ENCODE measurements at places on chromosomes 1 and 21.
A peak's percentile ranks its signal among the peaks of the same experiment; 100 is the strongest.

GRCh38 chr1:89065079-89065868 is at the start of gene GBP1:
GBP1 (minus strand) TSS chr1:89065208; CDS start chr1:89063234, 1,974 bp downstream.
- peak; percentile 69 for DNase-seq

DNA sequence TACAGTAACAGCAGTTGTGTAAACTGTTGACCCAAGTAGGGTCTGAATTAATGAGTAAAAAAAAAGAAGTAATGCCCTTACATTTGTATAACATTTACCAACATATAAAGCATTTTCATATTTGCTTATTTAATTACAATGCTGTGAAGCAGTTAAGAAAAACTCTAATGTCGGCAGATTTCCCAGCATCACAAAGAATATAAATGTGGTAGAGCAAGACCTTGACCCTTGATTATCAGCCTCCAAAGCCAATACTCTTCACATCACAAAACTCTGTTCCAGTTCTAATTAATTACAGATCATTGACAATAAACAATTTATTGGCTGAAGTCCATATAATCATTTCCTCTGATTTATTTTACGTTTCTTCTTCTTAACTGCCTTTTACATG is 130.2 kb downstream of the DUSP10 start:
- DNase-seq, result no peak

DNA sequence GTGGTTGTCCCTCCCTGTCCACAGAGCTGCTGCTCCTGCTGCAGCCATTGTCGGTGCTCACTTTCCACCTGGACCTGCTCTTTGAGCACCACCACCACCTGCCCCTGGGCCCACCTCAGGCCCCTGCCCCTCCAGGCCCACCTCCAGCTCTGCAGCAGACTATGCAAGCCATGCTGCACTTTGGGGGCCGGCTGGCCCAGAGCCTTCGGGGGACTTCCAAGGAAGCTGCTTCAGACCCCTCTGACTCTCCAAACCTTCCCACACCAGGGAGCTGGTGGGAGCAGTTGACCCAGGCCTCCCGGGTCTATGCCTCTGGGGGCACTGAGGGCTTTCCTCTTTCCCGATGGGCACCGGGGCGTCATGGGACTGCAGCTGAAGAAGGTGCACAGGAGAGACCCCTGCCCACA is 5.9 kb downstream of the RUSC1 start:
- no peak for DNase-seq

DNA sequence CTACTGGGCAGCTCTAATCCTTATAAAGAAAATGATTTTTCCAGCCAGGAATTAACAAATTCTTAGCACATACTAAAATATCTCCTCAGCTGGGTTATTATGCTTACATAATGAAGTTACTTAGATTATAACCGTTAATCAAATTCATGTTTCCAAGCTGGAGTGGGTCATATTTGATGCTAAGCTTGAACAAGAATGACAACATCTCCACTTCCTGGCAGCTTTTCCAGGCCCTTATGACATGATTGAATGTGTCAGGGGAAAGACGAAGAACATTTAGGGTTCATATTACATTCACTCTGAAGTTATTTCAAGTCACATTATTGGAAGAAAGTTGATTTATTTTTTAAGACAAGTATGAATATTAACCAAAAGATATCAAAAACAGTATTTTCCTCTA is 333.7 kb downstream of the PCP4 start:
- no peak for DNase-seq

- no peak for DNase-seq
Measured at GRCh38 chr1:25550683-25551310, 7.4 kb downstream of the LDLRAP1 start.

DNA sequence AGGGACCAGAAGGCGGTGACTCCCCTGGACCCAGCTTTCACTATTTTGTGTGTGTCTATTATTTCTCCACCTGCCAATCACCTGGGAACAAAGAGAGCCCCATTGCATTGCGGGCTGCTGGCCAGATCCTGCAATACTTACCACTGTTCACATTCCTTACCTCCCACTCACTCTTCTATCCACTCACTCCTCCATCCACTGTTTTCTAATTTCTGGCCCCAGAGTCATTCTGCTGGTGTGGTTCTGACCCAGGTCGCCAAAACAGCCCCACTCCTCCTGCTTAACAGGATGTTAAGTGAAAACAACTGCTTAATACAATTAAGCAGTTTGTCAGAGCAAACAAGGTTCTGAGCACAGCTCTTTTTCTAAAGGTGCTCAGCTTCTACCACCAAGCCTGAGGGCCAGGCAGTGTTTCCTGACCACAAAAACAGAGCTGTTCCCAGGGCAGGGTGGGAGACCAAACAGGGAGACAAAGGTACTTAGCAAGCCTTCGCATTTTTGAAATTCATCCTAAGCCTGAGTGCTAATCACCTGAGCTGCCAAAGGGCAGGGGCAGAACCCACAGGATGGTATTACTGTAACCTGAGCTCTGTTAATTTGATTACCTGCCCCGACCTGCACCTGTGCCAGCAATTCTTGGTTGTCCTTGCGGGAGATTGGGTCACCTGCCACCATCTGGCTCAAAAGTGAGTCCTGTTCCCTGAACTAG is 38.5 kb upstream of the EFCAB14 start:
- no peak for DNase-seq

DNA sequence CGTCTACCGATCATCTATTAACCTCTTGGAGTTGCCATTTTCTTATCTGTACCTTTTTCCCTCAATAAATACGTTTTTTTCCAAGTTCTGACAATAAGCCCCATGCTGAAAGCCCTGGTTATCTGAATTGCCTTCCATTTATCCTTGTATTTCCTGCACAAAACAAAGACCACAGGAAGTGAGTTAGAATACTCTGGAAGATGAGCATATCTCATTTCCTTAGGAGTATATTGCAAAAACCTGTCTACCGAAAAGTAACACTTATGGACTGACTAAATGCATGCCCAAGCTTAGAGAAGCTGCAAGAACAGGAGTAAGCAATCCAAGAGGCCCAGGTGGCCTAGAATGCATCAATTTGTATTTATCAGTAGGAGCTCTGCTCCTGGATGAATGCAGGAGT is 39.9 kb downstream of the DIRAS3 start:
- DNase-seq, result no peak

DNA sequence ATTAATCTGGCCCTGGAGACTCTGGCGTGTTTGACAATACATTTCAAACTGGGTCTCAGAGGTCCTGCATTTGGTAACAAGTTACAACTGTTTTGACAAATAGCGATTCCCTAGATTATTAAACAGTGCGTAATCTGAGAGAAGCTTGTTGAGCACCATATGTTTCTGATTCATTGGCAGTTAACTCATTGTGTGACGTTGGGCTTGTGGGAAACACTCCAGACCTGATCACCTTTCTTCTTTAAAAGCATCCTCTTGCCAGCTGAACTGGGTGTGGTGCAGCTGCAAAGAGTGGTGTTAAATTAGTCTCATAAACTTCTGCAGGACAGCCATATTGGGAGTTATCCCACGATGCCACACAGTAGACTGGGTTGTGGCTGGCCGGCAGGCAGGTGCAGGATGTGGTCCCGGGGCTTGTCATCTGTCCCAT is 82.7 kb downstream of the CDC7 start:
- peak; percentile 15 for DNase-seq

DNA sequence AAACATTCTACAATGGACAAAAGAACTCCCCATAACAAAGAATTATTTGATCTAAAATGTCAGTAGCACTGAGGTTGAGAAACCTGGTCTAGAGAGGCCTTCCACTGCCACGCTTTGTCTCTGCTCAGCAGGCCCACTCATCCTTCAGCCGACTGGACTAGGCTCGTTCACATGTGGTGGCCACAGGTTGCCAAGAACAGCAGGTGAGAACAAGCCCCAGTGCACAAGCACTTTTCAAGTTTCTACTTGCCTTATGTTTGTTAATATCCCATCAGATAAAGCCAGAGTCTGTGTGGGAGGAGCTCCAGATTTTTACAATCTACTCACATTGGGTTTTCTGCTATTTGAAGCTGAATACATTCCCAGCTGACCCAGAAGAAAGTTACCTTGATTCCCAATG is 9.1 kb upstream of the EFHD2 start:
- DNase-seq, result no peak

DNA sequence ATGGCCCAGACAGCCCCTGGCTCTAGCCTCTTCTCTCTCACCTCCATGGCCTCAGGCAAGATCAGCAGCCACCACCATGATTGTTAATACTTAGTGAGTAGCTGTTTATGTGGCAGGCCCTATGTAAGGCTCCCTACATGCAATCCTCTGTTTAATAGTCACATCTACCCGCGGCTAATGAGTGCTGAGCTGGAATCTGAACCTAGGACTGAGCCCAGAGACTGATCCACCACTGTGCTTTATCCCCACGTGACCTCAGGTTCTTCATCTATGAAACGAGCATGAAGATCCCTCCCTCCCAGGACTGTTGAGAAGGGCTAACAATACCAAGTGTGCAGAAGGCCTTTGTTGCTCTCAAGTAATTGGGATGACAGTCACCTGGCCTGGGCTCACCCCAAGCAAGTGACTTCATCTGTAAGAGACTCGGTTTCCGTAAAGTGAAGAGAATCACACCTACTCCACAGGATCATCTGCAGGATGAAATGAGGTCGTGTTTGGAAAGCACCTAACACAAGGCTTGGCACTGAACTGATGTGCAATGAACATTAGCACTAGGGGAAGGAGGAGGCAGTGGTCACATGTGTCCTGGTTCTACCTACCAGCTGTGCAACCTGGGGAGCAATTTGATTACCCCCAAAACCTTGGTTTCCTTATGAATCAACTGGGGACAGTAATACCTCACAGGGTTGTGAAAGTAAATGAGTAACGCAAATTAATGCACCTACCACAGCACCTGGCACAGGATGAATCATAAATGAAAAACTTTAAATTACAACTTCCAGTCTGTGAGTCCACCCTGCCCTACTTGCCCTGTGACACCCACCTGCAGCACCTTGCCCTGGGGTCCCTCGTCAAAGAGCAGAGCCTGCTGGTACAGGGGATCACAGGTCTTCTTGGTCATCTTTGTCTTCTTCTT is 37.2 kb downstream of the RIMS3 start:
- DNase-seq, result peak; percentile 84

DNA sequence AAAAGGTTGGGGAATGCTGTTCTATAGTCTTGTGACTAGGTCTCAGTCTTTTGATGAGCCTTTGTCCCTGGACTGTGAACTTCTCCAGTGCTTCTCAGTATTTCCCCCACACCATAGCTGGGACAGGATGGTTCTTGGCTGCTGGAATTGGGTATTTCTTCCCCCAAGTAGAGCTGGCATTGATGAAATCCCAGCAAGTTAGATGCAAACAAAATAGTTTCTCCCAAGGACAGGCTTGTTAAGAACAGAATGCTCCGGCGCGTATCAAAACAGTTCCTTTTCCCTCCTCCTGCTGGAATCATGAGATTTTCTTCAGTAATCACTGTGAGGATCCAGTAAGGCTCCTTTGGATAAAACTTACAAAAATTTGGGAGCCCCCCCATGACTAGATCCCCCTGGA is 162.6 kb downstream of the PIK3R3 start:
- DNase-seq, result no peak

DNA sequence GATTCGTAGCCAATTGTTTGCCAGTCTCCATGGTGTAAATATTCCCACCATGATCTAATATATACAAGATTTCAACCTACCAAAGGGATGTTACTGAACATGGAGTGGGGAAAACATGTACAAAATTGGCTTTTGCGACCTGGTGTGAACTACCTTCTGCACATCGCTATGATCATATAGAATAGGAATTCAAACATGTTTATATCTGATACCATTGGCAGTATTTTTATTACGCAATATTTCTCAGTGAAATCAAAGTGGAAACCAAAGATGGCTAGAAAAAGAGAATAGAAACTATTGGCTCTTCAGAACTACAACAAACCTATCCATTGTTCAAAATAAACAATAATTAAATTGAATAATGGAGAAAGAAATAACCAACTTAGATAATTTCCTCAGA is 285.1 kb downstream of the TPR start:
- no peak for DNase-seq

DNA sequence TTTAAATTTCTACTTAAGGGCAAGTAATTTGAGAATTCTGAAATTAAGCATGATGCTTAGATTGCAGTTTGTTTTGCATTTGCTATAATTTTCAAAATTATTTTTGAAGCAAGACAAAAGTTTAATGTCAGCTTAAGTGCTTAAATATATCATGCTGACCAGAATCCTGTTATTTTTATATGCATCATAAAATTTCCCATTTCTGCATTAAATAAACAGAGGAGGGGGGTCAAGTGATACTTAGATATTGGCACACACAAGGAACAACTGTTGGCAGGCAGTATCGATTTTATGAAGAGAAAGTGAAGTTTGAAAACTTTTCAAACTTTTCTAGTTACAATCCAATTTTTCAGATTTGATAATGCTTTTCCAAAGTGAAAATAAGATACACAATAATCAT is 61.0 kb downstream of the MIER1 start:
- DNase-seq, result no peak

GRCh38 chr1:164650531-164650930 is 91.5 kb downstream of the PBX1 start:
- no peak for DNase-seq

- DNase-seq, result no peak
Measured at GRCh38 chr1:27306892-27307761, 14.8 kb upstream of the TMEM222 start.

DNA sequence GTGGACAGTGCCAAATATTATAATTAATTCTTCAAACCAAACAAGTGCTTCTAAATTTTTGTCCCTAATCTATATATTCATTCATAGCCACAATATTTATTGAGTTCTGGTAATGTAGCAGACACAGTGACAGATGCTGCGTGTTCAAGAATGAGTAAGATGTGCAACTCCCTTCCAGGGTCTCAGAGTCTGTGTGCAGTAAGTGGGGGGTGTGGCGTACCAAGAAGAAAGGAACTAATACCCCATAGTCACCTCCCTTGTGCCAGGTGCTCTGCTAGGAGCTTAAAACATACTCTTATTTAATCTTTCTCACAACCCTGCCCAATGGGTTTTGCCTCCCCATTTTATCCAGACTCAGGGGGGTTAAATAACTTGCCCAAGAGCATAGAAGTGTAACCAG is 358.7 kb downstream of the BARHL2 start:
- no peak for DNase-seq

DNA sequence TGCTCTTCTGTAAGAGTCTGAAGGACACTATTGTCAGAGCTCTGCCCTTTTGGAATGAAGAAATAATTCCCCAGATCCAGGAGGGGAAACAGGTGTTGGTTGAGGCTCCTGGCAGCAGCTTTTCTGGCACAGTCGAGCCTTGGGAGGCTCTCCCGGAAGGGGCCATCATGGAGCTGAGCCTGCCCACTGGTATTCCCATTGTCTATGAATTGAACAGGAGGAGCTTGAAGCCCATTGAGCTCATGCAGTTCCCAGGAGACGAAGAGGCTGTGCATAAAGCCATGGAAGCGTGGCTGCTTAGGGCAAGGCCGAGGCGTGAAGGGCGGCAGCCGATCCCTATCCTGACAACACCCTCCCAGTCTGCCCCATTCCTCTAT is 26.6 kb downstream of the UBE4B start:
- no peak for DNase-seq

DNA sequence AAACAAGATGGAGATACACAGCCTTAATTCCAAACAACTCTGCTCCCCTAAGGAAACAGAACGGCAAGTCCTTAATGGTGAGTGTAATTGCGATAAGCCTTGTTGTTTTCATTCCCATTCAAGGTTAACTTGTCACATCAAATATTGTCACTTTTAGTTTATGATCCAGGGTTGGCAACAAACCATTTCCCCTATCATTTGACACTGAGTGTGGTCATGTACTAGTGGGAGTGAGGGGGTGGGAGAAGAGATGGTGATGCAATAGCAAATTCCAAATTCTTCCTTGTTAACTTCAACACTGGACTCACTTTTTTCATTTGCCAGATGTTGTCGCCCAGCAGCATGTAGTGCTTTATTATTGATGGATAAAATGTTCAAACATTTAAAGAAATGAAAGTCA is 140.4 kb downstream of the ZNF326 start:
- DNase-seq, result no peak

Data from activated CD4-positive, alpha-beta T cell treated with anti-CD3 and anti-CD28 coated beads, Interleukin-10, Interleukin-2, amounts not matched to agents 100 ng/mL and 50 ng/mL, durations not matched to agents 16 hours and 8 hours (primary cell).